ENCODE measurements at places on chromosomes 16 and 17.

DNA sequence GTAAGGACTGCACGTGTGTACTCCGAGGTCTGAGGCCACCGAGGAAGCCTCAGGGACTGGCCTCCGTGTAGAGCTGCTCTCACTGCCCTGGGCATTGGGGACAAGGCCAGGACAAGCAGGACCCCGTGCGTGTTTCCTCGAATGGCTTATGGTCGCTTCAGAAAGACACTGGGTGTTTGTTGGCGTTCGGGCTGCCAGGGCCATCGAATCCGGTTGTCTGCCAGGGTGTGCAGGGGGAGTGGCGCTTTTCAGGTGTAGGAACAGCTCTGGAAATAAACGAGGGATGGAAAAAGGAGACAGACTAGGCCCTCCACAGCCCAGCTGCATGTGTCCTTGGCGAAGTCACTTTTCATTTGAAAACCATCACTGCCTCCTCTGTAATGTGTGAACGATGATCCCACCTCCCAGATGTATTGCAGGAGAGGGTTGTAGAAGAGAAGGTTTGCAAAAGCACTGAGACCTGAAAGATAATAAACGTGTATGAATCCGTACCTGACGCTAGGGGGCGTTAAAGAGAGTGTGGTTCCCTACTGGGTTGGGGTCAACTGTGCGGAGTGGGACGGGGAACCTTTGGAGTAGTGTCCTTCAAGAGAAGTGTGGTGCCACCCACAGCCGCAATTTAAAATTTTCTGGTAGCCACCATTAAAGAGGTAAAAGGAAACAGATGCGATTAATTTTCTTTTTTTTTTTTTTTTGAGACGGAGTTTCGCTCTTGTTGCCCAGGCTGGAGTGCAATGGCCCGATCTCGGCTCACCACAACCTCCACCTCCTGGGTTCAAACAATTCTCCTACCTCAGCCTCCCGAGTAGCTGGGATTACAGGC is 2.1 kb upstream of the ZSCAN10 start:
- DNase-seq, result no peak

GRCh38 chr17:34024386-34024785 is 230.7 kb upstream of the CCL2 start:
- DNase-seq, result no peak

DNA sequence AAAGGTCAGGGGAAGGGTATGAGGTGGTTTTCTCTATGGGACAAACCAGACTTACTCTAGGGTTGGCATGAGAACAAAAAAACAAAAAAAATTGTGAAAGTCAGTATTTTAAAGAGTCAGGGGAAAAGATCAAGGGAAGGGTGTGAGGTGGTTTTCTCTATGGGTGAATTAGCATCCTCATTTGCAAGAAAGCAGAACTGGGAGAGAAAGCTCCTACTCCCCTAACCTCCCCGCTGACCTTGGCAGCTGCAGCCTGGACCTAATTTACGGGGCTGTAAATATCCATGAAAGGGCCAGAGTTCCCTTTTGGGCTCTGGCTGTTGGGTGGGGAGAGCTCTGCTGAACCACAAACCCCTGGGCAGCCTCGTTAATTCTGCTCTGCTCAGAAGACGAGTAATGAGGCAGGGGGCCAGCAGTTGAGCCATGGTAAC is 10.6 kb downstream of the RHBDL3 start:
- no peak for DNase-seq

GRCh38 chr16:21659124-21659523 is 4.6 kb upstream of the OTOA start:
- DNase-seq, result no peak

DNA sequence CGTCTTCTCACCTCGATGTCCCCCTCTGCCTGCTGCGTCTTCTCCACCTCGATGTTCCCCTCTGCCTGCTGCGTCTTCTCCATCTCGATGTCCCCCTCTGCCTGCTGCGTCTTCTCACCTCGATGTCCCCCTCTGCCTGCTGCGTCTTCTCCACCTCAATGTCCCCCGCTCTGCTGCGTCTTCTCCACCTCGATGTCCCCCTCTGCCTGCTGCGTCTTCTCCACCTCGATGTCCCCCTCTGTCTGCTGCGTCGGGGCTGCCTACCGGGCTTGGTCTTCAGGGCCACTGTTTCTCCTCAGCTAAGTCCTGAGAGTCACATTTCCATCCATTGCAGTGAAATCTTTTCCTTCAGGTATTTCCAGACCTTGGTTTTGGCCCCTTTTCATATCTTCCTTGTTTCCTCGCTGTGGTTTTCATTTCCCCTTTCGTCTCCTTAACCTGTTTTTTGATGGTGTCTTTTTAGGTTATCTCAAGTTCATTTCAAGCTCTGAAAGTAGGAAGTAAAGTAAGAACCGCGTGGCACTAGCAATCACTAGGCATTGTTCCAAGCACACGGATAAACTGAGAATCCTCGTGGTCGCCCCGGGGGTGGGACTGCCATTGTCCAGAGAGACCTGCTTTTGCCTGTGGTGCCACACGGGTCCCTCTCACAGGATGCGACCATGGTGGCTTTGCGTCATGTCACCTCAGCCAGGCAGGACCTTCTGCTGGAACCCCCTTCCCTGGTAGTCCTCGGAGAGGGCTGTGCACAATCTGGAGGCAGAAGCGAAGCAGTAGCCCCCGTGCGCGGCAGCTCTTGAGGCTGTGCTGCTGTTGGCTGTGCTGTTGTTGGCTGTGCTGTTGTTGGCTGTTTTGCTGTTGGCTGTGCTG is 9.5 kb upstream of the ZNF750 start:
- no peak for DNase-seq

Measured in forelimb muscle (tissue), 1 donor.